Stimulated activated CD4-positive, alpha-beta T cell treated with anti-CD3 and anti-CD28 coated beads, Interleukin-15, amount 100 ng/mL, for 1 hour (primary cell): ENCODE measurements at places on chromosomes 5 and 9.
A peak's percentile ranks its signal among the peaks of the same experiment; 100 is the strongest.

DNA sequence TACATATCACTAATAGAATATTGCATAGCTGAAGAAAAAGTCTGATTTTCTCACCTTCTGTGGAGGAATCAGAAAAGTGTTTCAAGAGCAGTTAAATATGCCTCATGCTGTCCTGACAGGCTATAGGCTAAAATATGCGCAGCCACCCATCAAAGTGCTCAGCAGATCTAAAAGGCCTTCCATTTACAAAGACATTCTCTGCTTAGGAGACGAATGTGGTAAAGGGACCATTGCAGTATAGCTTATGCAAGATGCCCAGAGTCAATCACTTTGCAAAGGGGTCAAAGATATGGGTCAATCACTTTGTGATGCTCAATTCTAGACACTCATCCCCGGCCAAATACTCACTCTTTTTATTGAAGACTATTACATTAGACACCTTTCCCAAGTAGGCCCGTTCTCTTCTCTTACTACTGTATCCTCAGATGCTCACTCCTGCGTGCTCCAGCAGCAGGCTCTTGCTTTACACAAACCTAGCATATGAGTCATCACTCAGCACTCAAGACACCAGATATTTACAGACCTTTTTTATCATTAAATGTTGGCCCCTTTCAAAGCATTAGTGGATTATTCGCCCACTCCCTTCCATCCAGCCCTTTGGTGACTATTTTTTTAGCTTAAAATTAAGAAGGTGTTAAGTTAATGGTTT, 568.2 kb upstream of the CDH18 start:
- DNase-seq: no peak

GRCh38 chr9:137427454-137428310, 4.5 kb downstream of the NOXA1 start:
- DNase-seq: no peak

DNA sequence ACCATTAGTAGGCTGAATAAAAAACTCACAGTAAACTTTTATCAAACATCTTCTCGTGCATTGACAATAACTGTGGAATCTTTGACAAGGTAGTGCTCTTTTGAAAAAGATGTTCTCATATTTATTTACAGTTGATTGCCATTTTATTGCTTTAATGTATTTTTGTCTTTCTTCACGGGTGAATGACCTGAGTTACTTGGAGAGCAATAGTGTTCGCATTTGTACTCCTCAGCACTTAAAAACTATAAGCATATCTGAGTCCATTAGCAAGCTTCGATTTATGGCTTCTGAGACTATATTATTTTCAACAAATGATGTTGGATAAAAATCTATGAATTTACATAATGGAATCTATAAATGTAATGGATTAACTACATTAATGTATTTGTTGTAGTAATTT, 1012.3 kb downstream of the CDH9 start:
- DNase-seq: no peak

DNA sequence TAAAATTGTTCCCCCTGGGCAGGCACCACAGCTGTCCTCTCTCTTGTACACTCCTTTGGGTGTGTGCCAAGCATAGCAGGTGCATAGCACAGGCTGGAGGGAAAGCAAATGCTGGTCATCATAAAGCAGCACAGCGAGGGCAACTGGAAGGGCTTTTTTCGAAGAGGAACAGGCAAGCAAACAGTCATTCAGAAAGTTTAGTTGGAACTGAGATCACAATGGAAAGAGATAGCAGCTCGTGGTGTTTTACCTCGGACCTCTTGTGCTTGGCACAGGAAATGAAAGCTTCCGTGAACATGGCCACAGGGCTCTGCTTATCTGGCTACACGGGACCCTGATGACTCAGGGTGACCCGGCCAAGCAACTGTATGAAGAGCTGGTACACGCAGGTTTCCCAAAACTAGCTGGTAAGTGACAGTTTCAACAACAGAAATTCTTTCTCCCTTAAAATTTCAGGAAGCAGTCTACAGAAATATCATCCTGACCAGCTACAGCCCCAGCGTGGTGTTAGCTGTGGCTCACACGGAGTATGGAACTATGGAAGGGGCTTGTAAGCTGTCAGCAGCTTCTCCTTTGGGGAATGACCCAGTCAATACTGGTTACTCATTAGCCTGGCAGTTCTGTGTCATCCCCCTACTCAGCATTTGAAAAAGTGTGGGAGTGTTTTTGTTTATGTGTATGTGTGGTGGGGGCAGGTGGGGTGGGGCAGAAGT, 48.1 kb downstream of the POC5 start:
- DNase-seq: peak; percentile 4

DNA sequence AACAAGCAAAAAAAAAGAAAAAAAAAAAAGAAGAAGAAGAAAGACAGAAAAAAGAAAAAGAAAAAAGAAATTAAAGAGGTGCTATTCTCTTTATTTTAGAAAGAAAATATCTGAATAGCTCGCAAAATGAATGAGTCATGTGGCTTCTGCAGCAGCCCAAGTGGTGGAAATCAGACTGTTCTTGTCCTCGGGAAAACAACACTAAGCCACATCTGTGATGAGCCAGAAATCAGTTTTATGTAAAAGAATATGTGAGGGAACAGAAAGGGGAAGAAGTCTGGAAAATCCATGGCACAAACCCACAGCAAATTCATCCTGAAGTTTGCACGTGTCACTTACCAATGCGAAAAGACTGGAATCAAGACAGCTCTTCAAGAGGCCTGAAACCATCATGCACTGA, 118.7 kb upstream of the GAS1 start:
- DNase-seq: no peak

GRCh38 chr9:108688676-108689075, 167.1 kb downstream of the ACTL7B start:
- no peak for DNase-seq

- DNase-seq: no peak
These were observed 18.9 kb downstream of the SLCO4C1 start for GRCh38 chr5:102277144-102277543.

- no peak for DNase-seq
These were observed 14.2 kb downstream of the ABHD17B start for GRCh38 chr9:71896761-71897160.

- no peak for DNase-seq
These were observed 1383.0 kb upstream of the C9orf72 start for GRCh38 chr9:28956116-28956880.

DNA sequence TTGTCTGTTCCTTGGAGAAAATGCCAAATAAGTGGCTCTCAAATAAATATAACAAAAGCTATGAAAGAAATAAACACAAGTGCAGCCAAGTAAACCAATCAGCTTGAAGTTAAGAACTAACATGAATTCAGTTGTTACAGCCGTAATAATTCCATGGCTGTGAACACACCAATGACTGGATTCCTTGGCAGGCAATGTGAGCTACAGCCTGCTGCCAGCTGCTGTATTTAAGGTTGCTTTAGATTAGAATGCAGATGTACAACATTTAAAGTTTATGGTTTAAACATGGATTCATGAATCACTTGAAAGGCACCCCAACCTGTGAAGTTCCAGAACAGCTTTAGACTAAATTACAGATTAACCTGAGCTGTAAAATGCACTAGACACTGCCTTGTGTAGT, 626.4 kb upstream of the SEMA6A start:
- no peak for DNase-seq

DNA sequence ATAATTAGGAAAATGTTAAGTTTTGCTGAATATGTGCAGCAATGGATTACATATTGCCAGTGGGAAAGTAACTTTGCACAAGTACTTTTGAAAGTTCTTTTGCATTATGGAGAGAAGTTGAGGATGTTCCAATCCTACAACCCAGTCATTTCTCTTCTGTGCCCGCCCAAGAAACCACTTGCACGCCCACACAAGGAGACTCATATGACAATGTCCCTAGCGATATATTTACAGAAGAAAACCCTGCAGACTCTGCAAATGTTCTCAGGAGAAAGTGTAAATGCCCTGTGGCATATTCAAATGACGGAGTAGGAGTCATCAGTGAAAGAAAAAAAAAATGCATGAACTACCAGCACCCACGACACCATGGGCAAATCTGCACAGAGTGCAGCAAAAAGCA, 356.5 kb downstream of the CTNND2 start:
- DNase-seq: no peak

DNA sequence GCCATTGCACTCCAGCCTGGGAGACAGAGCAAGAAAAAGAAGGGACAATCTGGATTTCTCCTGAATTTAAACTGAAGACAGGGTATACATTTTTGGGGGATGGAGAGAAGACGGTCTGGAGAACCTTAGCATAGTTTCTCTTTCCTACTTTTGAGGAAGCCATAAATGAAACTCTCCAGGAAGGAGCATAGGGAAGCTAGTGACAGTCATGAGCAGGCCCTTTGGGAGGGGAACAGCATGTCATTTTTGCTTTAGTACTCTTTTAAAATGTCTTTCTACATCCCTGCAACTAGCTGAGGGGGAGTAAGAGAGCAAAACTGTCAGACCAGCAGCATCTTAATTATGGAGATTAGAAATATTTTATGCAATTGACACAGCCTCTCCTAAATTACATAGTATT, 8.2 kb upstream of the SLC44A1 start:
- DNase-seq: no peak

- DNase-seq: no peak
These were observed 2.3 kb downstream of the COL27A1 start for GRCh38 chr9:114157516-114158176.

- DNase-seq: no peak
These were observed 35.3 kb downstream of the OGN start for GRCh38 chr9:92369075-92369474.

DNA sequence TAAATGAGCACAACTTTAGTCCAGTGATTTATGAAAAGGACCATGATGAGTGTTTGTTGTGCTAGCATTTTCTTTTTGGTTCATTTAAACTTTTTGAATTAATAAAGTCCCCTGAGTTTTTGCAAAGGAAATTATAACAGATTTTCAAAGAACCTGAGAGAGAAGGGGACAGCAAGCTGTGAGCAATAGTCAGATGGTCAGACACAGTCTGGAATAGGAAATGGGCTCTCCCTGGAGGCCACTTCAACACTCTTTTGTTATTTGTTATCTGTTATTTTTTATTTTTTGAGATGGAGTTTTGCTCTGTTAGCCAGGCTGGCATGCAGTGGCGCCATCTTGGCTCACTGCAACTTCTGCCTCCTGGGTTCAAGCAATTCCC, 171.1 kb downstream of the ARHGEF28 start:
- DNase-seq: no peak

- no peak for DNase-seq
These were observed 62.4 kb downstream of the FBN2 start for GRCh38 chr5:128475693-128476092.

GRCh38 chr9:99826579-99826978, 4.9 kb downstream of the NR4A3 start:
- no peak for DNase-seq

DNA sequence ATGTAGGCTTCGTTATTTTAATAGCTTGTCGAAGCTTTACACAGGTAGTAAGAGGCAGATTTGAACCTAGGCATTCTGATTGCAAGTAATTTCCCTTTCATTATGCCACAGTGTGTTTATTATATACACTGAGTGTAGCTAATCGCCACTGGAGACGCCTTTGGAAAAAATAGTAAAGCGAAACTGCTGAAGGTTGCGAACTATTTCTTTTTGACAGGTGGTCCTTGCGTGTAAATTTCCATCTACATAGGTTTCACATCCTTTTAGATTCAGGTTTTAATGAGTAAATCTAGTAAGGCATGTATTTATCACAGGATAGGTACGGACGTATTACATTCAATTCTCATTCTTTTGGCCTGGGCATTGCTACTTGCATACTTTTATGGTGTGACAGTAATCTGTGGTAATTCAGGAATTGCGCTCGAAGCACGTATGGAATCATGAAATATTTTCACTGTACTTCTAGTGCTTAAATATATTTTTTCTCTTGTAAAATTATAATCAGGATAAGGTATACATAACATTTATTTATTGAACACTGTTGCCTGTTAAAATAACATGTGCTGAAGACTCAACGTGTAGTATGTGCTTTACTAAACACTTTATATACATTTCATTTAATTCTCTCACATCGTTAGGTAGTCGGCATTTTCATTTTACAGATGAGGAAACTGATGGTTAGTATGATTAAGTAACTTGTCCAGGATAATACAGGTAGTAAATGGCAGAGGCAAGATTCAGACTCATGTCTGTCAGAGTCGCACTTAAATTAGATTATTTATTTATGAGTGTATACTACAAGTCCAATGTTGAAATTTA, 1.8 kb downstream of the MARCHF6 start:
- DNase-seq: no peak

- DNase-seq: no peak
These were observed 9.0 kb upstream of the FAF2 start for GRCh38 chr5:176438959-176439757.

DNA sequence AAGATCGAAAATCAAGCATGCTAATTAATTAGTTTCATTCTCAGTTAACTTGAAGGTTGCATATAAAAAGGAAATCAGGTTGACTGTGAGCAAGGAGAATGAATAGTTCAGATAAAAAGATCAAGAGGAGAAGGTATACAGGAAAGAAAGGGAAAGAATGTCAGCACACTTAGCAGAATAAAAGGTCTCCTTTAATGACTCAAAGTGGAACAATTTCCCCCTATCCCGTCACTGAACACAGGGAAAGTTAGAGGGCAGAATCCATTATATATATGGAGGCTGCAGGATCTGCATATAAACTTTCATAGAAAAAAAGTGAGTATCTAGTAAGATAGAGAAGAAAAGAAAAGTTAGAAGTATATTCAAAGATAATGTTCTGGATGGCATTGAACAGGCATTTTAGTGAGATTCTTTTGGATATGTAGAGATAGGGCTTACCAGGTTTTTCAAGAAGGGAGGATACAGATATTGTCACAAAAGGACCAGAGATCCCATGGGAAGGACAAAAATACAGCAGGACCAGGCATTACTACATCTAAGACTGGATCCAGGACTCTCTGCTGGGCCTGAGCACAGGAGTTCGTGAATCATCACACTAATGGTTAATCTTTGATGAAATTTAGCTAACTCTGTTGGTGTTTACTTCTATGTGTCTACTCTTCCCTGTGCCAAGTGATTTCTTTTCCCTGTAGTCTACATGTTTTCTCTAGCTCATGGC, 988.2 kb upstream of the ARRDC3 start:
- no peak for DNase-seq

- no peak for DNase-seq
These were observed 34.9 kb upstream of the FOXI1 start for GRCh38 chr5:170070556-170071412.

DNA sequence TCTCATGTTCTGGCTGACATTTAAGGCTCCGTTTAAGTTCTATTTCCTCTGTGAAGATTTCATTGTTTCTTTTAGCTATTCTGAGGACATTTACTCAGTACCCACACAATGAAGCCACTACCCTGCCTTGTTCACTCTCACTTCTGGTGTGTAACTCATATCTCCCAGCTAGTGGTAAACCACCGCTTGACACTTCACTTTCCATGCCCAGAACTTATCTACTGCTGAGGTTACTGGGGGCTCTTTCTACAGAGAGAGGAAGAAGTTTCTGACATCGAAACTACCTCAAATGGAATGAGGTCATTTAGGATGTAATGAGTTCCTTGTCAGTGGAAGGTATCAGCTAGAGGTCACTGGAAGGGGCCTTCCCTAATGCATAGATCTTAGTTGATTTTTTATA, 501.5 kb downstream of the DMAC1 start:
- no peak for DNase-seq

- no peak for DNase-seq
These were observed 33.1 kb upstream of the ITGA2 start for GRCh38 chr5:52956014-52956413.
